ENCODE measurements at places on chromosomes 13 and 19. TPM values are rescaled to one million over a fixed set of nuclear protein-coding genes. Genes with fewer than 3 reads are reported as not detected.

GRCh38 chr19:42312370-42312769 lies 739 bp upstream of the TMEM145 start:
- no peak for DNase-seq
- no peaks in the 10 kb centered on the region for H3K27me3 ChIP-seq
- H3K27ac ChIP-seq: no peak overlapping the region
- no peak overlapping the region for H3K4me3 ChIP-seq

DNA sequence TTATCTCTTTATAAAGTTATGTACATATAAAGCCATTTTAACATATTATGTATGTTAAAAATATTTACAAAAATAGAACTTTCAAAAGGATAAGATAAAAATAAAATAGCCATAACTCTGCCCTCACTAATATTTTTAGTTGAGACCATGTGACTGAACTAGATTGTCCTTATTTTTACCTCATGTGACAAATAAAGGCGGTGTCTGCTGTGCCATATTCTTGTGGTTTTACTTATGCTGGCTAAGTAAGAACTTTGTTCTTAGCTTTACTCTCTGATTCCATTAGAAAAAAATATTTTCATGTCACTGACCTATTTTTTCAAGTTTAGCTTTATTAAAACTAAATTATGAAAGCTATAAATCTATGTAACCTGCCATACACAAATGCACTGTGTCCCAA lies 135.6 kb upstream of the TSC22D1 start:
- H3K4me3 ChIP-seq: no peak overlapping the region
- no peak overlapping the region for H3K27ac ChIP-seq
- no peaks in the 10 kb centered on the region for H3K27me3 ChIP-seq
- no peak for DNase-seq
- no peaks in the 10 kb centered on the region for H3K4me1 ChIP-seq
- H3K36me3 ChIP-seq: no peaks in the 10 kb centered on the region

- H3K4me1 ChIP-seq: no peaks in the 10 kb centered on the region
- H3K36me3 ChIP-seq: no peaks in the 10 kb centered on the region
- H3K4me3 ChIP-seq: no peak overlapping the region
- H3K27me3 ChIP-seq: no peaks in the 10 kb centered on the region
Measured at GRCh38 chr13:112802802-112803195, 113.0 kb downstream of the ATP11A start.

GRCh38 chr13:80097561-80097960 lies 243.4 kb downstream of the SPRY2 start:
- H3K36me3 ChIP-seq: no peaks in the 10 kb centered on the region
- H3K27me3 ChIP-seq: no peaks in the 10 kb centered on the region
- H3K4me3 ChIP-seq: no peak overlapping the region
- DNase-seq: no peak
- H3K27ac ChIP-seq: no peak overlapping the region

DNA sequence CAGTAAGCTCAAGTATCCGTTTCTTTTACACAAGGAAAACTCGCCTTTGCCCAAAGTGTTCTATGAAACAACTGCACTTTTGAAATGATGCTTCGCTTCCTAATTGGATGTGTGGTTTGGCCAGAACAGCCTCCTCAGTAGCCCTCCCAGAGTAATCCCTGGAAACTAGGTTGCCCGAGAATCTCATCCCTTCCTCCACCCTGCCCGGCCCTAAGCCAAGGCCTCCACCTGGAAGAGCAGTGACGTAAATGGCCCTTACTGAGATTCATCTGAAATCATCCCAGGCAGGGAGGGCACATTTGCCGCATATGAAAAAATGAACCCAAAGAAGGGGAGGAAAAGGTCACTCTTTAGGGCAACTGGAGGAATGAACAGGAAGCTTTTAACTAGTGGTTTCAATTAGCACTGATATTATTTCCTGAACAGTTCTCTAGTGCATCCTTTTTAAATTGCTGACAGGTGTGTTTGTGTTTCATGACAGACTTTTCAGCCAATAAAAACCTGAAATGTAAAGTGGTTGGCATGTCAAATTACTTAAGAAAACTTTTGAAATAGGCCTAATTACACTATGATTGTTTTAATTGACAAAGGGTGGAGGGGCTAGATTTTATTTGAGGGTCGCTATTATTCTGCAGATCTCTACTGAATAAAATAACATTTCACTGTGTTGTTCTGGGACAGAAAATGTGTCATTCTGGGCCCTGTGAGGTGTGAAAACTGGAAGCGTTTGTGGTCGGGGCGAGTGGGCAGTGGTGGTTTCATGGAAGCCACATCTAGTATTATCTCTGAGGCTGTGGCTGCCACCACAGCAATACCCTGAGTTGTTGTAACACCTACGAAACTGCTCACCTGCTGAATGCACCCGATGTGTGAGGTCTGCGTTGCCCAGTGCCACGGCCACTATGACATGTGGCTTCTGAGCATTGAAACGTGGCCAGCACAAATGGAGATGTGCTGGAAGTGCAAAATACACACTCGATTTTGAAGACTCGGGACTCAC lies 112.1 kb downstream of the ZIC5 start:
- no peak overlapping the region for H3K27ac ChIP-seq
- no peaks in the 10 kb centered on the region for H3K36me3 ChIP-seq
- H3K27me3 ChIP-seq: no peaks in the 10 kb centered on the region
- H3K4me3 ChIP-seq: no peak overlapping the region

- no peak overlapping the region for H3K27ac ChIP-seq
- DNase-seq: no peak
- no peaks in the 10 kb centered on the region for H3K27me3 ChIP-seq
- H3K4me1 ChIP-seq: peaks cover 8% of the 10 kb centered on the region
- H3K4me3 ChIP-seq: no peak overlapping the region
- no peaks in the 10 kb centered on the region for H3K36me3 ChIP-seq
Measured at GRCh38 chr13:113148407-113148806, 10.0 kb upstream of the PROZ start.

GRCh38 chr19:23343434-23344010 lies 51.7 kb downstream of the ZNF91 start:
- DNase-seq: no peak
- H3K27ac ChIP-seq: no peak overlapping the region
- H3K27me3 ChIP-seq: no peaks in the 10 kb centered on the region
- H3K4me3 ChIP-seq: no peak overlapping the region
- H3K4me1 ChIP-seq: no peaks in the 10 kb centered on the region

DNA sequence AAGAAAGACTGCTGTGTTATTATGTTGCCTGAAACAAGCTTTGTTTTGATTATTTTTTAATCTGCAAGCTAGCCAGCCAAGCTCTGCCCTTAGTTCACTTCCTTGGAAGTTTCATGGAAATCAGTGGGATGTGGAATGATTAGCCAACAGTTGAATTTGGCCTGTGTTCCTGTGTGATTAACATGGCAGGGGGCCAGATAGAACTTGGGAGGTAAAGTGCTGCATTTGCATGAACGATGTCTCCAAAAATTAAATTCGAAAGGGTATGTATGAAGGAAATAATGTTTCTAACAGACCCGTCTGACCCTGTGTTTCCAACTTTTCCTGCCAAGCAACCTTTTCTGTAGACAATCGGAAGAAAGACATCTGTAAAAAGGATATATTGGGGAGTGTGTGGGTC lies 32.2 kb downstream of the UFM1 start:
- no peak for DNase-seq
- no peak overlapping the region for H3K4me3 ChIP-seq
- H3K4me1 ChIP-seq: no peaks in the 10 kb centered on the region
- no peaks in the 10 kb centered on the region for H3K36me3 ChIP-seq
- no peak overlapping the region for H3K27ac ChIP-seq

- no peak for DNase-seq
- no peaks in the 10 kb centered on the region for H3K4me1 ChIP-seq
- no peak overlapping the region for H3K27ac ChIP-seq
- H3K36me3 ChIP-seq: peaks cover 36% of the 10 kb centered on the region
- H3K4me3 ChIP-seq: no peak overlapping the region
- no peaks in the 10 kb centered on the region for H3K27me3 ChIP-seq
Measured at GRCh38 chr19:11949201-11949600, 15.6 kb upstream of the ZNF763 start.

The THOP1 gene
- total RNA-seq: 19.7 TPM

The NPHS1 gene
- 14.0 TPM for total RNA-seq

The C1QTNF9 gene
- total RNA-seq: 4.3 TPM

The KLK4 gene
- not detected for total RNA-seq
